Thoracic aorta (tissue), 2 donors: ENCODE measurements at places on chromosomes 6 and 20. TPM values are rescaled to one million over a fixed set of nuclear protein-coding genes. Genes with fewer than 3 reads are reported as not detected.

Gene TRAPPC3L
- not detected for total RNA-seq

Gene TREML1
- total RNA-seq = 3.9 TPM

Gene GLP1R
- total RNA-seq = not detected

Gene SLC24A3
- total RNA-seq = 31.4 TPM

Gene ZNF217
- total RNA-seq = 12.5 TPM

Gene SCRT2
- total RNA-seq = not detected

Gene HLA-DPA1
- 148 TPM for total RNA-seq

Gene RGS17
- total RNA-seq = 3.7 TPM

Gene CST9L
- total RNA-seq = not detected

Gene C6orf163
- total RNA-seq = 4.7 TPM

Gene METTL24
- 27.6 TPM for total RNA-seq

Gene CFAP61
- total RNA-seq = not detected

Gene SLC2A10
- 49.0 TPM for total RNA-seq

Gene ADGRF1
- not detected for total RNA-seq

Gene KIF25
- not detected for total RNA-seq

Gene SNPH
- total RNA-seq = 14.6 TPM

Gene FAM83C
- total RNA-seq = not detected

Gene MYH7B
- 0.27 TPM for total RNA-seq

Gene DDO
- total RNA-seq = 0.68 TPM

Gene PDE10A
- 20.8 TPM for total RNA-seq

Gene NHSL1
- 9.7 TPM for total RNA-seq

Gene KCNQ5
- total RNA-seq = 8.5 TPM

Gene AURKA
- total RNA-seq = 0.41 TPM

Gene ASXL1
- 135 TPM for total RNA-seq

Gene CD40
- total RNA-seq = 15.9 TPM

Gene EEF1A2
- total RNA-seq = not detected

Gene SLCO4A1
- total RNA-seq = 22.1 TPM

Gene HSPA1L
- total RNA-seq = 1.2 TPM

Gene ACSS2
- 65.9 TPM for total RNA-seq

Gene RIMS1
- total RNA-seq = 3.5 TPM

Gene COL21A1
- total RNA-seq = 53.7 TPM

Gene FGD2
- total RNA-seq = 27.5 TPM

Gene MRPS10
- total RNA-seq = 30.0 TPM

Gene SPATA25
- total RNA-seq = 16.6 TPM

Gene MCHR2
- not detected for total RNA-seq

Gene PHACTR3
- total RNA-seq = not detected

Gene HLA-DQB1
- total RNA-seq = 2.0 TPM

Gene BANF2
- total RNA-seq = not detected
